ENCODE measurements at places on chromosomes 1 and 21.

- DNase-seq: no peak
These were observed 34.4 kb downstream of the C21orf91 start for GRCh38 chr21:17784604-17785402.

GRCh38 chr1:46204406-46204742, 1.2 kb downstream of the LURAP1 start:
- DNase-seq: no peak

DNA sequence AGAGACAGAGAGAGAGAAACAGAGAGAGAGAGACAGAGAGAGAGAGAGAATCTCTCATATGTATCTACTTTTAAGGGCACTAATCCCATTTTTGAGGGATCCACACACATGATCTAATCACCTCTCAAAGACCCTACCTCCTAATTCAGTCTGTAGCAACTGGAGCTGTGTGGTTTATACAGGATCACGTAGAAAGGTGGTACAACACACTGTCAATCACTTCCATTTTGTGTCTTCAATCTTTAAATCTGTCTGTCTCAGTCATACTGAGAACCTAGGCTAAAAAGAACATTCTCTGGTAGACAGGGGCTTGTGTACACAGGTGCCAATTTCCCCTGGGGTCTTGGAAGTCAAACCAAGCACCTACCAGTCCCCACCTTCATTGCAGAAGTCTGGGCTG, 229.9 kb downstream of the TGFB2 start:
- DNase-seq: no peak

- DNase-seq: no peak
These were observed 228.2 kb upstream of the USP24 start for GRCh38 chr1:55443175-55443915.

- no peak for DNase-seq
These were observed 35.2 kb downstream of the NENF start for GRCh38 chr1:212467843-212468482.

- DNase-seq: no peak
These were observed 37.5 kb upstream of the KCNA10 start for GRCh38 chr1:110556471-110556807.

DNA sequence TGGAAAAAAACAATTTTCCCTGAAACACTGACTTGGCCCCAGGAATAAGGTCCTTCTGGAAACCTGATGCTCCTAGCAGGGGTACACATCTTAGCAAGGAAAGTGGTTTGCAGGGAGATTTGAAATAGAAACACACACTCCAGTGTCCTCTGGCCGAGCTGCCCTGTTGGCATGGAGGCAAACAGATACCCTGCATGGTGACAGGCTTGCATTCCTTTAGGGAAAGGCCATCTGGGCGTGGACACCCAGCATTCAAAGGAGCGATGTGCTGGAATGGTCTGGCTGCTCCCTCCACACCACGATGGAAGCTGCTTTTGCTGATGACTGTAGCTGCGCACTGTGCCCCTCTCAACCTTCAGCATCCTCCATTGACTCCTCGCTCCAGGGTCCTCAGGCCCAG, 41.5 kb upstream of the BCAR3 start:
- DNase-seq: no peak

DNA sequence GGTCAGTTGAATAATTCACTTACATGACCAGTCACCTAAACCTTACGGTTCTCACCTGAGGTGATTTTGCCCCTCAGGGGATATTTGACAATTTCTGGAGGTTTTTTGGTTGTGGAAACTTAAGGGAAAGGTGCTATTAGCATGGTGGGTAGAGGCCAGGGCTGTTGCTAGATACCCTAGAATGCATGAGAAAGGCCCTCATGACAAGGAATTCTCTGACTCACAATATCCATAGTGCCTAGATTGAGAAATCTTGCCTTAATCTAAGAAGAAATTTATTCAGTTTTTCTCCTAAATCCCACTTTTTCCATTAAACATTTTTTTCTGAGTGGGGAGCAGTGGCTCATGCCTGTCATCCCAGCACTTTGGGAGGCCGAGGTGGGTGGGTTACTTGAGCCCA, 119.7 kb downstream of the TGFB2 start:
- no peak for DNase-seq

DNA sequence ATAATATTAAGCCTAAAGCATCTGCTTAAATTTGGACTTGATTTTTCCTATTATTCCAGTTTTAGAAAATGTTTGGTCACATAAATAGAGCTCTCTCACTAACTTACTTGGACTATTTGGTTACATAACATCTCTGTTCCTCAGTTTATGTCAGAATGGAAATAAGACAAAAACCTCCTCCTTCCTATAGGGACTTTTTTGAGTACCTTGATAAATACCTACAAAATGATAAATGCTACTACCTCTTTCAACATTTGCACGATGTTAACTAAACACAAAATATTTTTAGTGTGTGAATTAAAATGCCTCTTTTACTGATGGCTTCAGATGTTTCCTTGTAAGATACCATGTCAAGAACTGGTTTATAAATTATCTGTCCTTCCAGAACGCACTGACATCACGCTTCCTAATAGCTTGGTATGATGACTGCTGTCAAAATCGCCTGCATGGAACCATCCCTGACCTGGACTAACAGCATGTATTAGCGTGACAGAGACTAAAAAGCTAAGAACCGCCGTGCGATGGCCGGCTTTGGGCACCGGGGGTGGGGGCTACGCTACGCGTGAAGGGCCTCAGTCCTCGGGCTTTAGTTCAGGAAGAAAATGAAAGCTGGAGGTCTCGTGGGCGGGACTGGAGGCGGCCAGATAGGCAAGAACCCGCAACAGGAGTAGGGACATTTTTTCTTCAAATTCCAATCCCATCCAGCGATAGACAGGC, 133.2 kb upstream of the BARHL2 start:
- no peak for DNase-seq

- DNase-seq: no peak
These were observed 269.8 kb downstream of the S1PR1 start for GRCh38 chr1:101506541-101507164.

GRCh38 chr1:42733415-42734200, 6.4 kb downstream of the CLDN19 start:
- no peak for DNase-seq

DNA sequence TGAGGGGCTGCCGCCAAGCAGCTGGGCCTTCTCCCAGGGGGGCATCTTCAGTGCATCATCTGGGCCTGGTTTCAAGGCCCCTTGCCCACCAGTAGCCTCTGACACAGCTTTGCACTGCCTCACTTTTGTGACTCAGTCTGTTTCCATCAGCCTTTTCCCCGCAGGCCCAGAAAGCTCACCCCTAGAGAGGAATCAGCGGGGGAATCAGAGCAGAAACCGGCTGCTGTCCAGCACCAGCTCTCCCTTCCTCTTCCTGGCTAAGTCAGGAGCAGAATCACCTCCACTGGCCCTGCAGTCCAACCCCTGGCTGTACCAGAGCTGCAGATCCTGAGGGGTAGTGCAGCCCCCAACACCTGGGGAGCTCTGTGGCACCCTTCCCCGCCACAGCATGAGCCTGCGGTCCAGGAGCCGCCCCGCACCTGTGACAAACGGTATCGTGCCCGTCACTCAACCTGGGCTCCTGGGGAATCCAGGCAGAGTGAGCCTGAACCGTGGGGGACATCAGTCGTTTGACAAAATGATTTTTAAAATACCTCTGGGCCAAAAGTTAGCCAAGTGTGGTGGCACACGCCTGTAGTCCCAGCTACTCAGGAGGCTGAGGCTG, 83.3 kb upstream of the TMEM51 start:
- DNase-seq: no peak

DNA sequence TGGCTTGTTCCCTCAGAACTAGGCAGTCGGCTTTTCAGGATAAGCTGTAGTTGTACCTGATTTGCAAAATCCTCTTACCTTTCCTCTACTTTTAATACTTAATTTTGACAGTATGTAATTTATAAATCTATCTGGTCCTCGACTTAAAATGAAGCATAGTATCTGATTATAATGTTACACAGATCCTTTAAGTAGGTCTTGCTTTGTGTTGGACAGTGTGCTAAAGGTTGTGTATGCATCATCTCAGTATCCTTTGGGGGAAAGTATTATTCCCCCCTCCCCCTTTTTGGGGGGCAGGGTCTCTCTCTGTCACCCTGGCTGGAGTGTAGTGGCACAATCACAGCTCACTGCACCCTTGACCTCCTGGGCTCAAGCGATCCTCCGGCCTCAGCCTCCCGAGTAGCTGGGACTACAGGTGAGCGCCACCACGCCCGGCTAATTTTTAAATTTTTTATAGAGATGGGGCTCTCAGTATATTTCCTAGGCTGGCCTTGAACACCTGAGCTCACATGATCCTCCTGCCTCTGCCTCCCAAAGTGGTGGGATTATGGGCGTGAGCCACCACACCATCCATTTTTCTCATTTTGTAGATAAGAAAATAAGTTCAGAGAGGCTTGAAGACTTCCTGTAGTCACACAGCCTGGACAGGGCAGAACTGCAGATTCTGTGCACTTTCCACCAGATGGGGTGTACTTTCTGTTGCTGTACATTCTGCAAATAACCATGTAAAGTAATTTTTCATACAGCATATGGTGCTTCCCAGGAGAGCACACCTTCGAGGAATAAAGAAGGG, 791 bp upstream of the STX6 start:
- no peak for DNase-seq

GRCh38 chr1:212167098-212167497, 118.1 kb upstream of the PPP2R5A start:
- no peak for DNase-seq

DNA sequence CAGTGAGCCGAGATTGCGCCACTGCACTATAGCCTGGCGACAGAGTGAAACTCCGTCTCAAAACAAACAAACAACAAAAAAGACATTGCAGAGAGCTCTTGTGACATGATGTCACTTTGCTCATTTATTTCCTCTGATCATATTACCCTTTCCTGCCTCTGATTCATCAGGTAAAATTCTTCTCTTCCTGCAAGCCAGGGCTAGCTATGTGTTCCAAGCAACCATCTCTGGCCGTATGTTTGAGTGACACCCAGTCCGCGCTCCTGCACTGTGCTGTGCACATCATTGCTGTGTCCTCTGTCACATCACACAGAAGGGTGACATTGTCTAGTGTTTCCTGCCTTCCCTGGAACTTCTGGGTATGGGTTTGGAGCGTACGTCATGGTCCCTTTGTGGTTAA, 251.3 kb downstream of the PCP4 start:
- DNase-seq: no peak

GRCh38 chr1:215094381-215094780, 11.8 kb downstream of the KCNK2 start:
- DNase-seq: no peak

DNA sequence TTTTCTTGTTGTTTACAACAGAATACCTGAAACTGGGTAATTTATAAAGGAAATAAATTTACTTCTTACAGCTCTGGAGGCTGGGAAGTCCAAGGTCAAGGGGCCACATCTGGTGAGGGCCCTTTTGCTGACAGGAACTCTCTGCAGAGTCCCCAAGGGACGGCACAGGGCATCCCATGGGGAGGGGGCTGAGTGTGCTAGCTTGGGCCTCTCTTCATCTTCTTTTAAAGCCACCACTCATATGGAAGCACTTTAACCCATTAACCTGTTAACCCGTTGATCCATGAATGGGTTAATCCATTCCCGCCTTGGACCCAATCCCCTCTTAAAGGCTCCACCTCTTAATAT, 76.3 kb downstream of the OBSCN start:
- DNase-seq: no peak

DNA sequence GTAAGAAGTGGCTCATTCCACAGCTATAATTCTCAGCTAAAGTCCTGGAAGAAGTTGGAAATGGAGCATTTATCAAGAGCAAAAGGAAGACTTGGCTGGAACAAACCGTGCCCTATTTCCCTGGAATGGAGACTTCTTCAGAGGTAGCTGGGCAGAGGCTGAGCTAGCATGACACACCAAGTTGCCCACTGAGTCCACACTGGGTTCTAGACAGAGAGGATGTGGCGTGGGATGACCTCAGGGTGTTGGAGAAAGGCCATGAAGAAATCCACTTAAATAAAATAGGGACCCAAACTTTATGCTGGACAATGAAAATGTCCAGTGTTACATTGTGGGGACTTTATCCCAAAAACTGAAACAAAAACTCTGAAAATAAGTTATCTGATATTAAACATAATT, 116.2 kb downstream of the KCNJ6 start:
- no peak for DNase-seq

GRCh38 chr1:51736702-51737101, 119.8 kb downstream of the OSBPL9 start:
- DNase-seq: no peak

GRCh38 chr1:206568779-206569352, 43.4 kb downstream of the EIF2D start:
- no peak for DNase-seq

GRCh38 chr1:77834771-77835334, 53.6 kb upstream of the NEXN start:
- no peak for DNase-seq

DNA sequence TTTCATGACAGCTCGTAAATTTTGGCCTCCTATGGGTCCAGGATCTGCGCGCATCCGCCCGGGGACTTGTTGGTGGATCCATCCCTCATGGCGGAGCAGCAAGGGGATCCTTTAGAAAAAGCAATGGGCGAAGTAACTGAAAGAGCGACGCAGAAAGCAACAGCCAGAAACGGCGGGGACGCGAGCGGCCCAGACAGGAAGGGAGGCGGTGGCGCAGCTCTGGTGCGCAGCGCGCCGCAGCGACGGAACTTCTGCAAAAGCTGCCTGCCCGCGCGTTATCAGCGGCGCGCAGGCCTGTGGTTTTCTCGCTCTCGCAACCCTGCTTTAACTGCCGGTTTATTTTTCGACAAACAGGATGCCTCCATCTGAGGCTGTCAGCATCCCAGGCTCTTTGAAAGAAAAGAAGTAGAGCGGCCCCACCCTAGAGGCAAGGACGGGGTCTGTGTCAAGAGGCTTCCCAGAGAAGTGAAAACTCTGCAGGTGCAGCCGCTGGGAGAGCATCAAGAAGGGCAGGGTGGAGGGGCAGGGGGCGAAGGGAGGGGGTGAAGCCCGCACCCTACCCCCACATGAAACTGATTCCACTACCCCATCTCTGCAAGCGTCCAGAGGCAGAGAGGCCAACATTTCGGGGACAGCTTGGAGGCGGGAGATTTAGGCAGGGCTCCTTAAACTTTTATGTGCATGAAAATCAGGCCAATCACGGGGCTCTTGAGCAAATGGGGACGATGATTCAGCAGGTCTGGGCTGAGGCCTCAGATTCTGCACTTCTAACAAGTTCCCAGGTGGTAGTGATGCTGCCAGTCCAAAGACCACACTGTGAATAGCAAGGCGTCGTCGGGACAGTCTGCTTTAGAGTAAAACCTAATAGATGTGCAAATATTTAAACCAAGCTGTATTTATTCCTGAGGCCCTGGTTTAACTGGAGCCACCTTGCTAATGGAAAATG, 22.2 kb downstream of the RUNX1 start:
- no peak for DNase-seq
